ENCODE measurements at places on chromosomes 5 and 9.

- no peak for DNase-seq
These were observed 1.8 kb downstream of the CAVIN4 start for GRCh38 chr9:100579665-100580064.

DNA sequence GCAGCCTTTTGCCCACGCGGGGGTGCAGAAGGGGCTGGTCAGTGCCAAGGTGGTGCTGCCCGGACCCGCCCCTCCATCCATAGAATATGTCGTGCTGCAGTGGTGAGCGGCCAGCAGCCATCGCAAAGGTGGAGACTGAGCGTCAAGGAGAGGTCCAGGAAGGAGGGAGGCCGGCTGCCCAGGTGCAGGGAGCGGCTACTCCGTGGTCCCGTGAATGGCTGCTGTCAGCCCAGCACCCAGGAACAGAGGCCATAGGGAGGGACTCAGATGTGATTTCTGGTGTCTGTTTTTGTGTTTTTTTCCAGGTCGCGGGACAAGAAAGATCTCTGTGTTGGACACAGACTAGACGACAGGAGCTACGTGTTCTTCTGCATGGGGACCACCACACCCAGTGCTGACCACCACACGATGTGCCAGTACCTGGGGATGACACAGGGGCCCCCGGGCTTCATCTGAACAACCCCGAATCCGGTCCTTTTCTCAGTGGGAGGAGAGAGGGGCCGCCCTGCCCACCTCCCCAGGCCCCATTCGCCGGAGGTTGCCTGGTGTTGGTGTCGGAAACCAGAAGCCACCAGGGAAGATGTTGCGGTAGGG is 29.0 kb downstream of the PAEP start:
- no peak for DNase-seq

- no peak for DNase-seq
These were observed 507.7 kb downstream of the CCDC171 start for GRCh38 chr9:16060436-16061129.

- no peak for DNase-seq
These were observed 151.7 kb upstream of the MPDZ start for GRCh38 chr9:13431222-13431536.

DNA sequence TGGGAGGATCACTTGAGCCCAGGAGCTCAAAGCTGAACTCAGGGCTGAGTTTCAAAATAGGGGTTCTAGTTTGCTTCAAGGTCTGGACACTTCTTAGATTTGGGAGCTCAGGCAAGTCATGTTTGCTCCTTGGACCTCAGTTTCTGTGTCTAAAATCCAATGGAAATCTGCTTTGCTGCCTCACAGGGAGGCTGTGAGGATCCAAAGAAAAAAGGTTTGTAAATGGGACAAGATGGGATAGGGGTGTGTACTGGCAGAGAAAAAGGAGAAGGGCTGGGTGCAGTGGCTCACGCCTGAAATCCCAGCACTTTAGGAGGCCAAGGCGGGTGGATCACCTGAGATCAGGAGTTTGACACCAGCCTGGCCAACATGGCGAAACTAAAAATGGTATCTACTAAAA is 39.6 kb upstream of the SH3PXD2B start:
- DNase-seq = peak; percentile 6

- DNase-seq = no peak
These were observed 210.1 kb downstream of the PRDM9 start for GRCh38 chr5:23717486-23717885.

- no peak for DNase-seq
These were observed 39.6 kb downstream of the SYK start for GRCh38 chr9:90841213-90841612.

GRCh38 chr5:146877178-146877681 is 1.3 kb downstream of the PPP2R2B start:
- no peak for DNase-seq

GRCh38 chr5:83364312-83365299 is 106.9 kb upstream of the VCAN start:
- no peak for DNase-seq

- no peak for DNase-seq
These were observed 507.0 kb upstream of the PTGER4 start for GRCh38 chr5:40172721-40173120.

GRCh38 chr5:1293416-1294205 is 1.3 kb downstream of the TERT start:
- no peak for DNase-seq

DNA sequence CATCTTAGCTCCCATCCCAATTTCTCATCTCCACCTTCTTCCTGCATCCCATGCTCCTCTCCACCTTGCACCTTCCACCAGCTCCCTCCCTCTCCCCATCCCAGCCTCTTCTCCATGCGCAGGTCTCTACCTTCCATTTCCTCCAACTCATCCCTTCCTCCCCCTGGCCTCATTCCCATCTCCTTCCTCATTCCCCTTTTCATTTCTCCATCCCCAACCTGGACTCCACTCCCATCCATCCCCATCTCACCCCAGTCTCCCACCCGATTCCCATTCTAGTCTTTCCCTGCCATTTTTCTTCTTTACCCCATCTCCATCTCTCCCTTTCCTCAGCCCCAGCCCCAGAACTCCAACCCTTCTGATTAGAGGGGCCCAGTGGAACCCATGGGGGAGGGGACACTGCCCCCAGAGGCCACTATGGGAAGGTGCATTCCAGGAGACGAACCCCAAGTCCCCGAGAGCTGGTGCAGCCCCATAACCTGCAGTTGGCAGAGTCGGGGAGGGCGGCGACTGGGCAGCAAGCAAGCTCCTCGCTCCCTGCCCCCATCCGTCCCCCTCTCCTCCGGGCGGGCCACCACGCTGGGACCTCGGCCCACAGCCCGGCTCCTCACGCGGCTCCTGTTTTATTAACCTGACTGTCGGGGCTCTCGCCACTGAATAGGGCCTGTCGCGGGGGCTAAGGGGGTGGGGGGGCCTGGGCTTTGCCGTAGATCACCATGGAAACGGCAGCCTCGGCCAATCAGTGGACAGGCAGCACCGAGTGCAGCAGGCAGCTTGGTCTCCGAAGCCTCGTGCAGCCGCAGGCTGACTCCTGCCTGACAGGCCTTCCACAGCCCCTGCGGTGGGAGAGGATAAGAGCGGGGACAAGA is 66.7 kb downstream of the PCDH1 start:
- DNase-seq = peak; percentile 41

GRCh38 chr5:124963236-124963919 is 216.9 kb upstream of the ZNF608 start:
- no peak for DNase-seq

DNA sequence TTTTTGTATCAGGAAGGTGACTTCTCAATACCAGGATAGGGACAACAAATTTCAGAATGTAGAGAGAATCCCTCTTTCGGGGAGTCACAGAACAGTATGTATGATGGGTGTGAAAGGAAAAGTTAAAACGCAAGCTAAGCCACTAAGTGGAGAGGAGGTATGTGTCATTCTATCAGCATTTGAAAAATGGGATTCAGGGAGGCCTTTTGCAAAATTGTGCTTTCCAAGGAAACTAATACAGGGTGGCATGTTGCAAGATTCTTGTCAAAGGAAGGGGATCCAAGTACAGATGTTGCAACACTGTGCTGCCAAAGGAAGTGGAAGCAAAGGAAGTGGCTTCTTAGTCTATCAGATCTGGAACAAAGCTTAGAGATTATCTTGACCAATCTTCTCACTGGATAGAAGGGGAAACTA is 12.6 kb upstream of the TNIP1 start:
- no peak for DNase-seq

GRCh38 chr5:4244306-4244705 is 648.7 kb downstream of the IRX1 start:
- DNase-seq = no peak

DNA sequence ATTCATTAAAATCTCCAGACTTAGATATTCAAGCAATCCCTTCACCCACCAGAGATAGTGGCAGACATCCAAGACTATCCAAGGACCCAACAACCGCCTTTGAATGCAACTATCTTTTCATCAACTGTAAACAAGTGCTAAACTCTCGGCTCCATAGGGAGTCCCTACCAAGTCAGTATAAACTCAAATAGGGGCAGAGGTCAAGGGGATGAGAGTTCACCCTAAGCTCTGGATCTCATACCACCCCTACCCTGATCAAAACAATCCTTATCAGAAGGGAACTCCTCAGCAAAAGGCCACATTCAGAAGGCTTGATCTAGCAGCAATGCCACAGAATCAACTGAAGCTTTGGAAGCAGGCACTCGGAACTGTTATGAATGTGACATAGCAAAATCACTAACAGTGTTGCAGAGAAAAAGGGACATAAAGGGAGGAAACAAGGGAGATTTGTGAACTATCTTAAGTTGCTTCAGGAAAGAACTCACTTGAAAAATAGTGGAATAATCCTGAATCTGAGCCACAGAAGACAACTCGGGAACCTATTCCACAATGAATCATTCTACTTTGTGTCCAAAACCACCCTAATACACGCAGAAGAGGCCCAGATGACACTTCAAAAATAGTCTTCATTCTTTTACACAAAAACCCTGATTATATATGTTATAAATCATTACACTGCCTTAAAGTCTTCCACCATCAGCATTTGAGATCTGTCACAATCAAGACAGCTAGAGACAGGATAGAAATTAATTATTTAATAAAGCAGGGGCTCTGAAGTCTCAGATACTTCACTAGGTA is 49.8 kb downstream of the NR6A1 start:
- DNase-seq = no peak

DNA sequence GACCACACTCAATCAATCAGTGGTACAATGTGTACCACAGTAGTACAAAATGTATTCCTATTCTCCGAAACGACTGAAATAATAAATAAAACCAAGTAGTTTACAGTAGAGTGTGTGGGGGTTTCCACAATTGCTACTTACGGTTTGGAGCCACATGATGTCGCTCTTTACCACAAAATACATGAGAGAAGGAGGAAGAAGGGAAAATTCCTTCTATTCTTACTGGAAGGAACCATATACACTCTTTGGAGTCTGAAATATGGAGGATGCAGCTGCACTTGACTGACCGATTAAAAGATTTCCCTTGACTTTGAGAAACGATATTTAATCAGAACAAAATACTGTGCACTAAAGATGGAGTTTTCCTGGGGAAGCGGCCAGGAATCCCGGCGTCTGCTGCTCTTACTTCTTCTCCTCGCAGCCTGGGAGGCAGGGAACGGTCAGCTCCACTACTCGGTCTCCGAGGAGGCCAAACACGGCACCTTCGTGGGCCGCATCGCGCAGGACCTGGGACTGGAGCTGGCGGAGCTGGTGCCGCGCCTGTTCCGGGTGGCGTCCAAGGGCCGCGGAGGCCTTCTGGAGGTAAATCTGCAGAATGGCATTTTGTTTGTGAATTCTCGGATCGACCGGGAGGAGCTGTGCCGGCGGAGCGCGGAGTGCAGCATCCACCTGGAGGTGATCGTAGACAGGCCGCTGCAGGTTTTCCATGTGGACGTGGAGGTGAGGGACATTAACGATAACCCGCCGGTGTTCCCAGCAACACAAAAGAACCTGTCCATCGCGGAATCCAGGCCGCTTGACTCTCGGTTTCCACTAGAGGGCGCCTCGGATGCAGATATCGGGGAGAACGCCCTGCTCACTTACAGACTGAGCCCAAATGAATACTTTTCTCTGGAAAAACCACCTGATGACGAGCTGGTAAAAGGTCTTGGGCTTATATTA is at the start of gene PCDHA4:
TSS of gene PCDHA4 (plus strand) at position 235 of the 942 bp plus-strand sequence.
- DNase-seq = no peak

DNA sequence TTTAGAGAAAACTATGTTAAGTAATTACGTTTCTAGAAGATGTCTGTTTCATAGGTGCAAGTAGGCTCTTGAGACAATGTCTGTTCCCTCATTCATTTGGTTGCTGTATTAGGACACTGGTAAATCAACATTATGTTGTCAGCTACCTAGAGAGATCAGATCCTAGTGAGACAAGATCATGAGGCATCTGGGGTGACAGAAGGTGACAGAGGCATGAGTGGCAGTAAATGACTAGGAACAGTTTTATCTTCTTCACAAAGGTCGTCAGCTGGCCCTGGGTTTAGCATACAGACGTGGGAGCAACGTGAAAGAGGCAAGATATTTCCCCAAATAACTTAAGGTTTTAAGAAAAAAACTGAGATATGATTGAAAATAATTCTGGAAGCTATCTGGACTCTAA is 1926.3 kb upstream of the WWC1 start:
- DNase-seq = no peak

DNA sequence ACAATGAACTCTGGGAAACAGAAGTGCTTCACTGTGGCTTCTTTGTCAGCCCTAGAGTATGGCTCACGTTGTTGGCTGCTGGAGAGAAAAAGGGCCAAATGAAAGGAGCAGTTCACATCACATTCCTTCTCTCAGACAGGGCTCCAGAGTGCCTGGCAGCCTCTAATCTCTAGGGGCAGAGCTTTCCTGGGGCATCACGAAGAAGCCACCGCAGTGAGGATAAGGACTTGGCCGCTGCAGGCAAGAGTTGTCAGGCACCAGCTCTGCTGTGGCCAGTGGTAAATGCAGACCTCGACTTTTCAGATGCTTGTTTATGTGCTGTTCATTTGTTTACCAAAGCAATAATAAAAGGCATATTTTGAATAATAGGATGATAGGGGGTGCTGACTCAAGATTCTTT is 227.2 kb downstream of the ICE1 start:
- no peak for DNase-seq

DNA sequence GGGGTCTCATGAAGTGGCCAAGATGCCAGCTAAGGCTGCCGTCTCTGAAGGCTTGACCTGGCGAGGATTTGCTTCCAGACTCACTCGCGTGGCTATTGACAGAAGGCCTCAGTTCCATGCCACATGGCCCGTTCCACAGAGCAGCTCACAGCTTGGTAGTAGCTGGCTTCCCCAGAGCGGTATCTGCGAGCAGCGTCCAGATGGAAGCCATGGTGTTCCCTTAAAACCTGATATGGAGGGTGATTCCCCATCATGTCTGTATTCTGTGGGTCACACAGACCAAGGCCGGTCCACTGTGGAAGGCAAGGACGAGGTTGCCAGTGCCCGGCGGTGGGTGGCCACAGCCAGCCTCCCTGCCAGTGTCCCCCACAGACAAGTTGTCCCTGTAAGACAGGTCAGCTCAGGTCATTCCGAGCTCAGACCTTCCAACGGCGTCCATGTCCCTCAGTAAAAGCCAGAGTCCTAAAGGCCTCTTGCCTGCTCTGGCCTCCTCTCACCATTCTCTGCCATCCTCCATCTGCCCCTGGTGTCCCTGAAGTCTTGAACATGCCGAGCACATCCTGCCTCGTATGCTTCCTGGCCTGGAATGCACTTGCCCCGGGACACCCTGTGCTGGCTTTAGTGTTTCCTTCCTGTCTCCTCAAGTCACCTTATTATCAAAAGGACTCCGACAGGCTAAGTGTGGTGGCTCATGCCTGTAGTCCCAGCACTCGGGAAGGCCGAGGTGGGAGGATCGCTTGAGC is 61.3 kb upstream of the LRRTM2 start:
- peak; percentile 31 for DNase-seq

- no peak for DNase-seq
These were observed 24.5 kb downstream of the CAVIN4 start for GRCh38 chr9:100602342-100602801.

DNA sequence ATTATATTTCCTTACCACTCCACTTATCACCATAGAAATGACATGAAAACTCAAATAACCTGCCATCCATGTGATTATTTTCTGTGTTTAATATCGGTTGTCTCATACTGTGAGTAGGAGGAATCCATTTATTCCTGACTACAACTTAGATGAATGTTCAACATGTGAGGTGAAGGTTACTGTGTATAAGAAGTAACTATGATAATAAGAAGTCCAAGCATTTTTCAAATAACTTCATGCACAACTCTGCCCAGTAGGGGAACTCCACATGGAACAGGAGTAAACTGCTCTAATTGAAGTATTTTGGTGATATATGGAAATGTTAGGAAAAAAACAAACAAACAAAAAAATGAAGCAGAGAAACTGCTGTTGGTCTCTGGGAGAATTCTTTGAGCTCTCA is 447.5 kb upstream of the GRIN3A start:
- DNase-seq = no peak
